ENCODE measurements at places on chromosomes 5 and 9. TPM values are rescaled to one million over a fixed set of nuclear protein-coding genes. Genes with fewer than 3 reads are reported as not detected.

- peak; percentile 11 for DNase-seq
- H3K27me3 ChIP-seq = no peaks in the 10 kb centered on the region
- no peak overlapping the region for H3K4me3 ChIP-seq
Observed at GRCh38 chr9:17810728-17811571, 232.1 kb downstream of the SH3GL2 start.

DNA sequence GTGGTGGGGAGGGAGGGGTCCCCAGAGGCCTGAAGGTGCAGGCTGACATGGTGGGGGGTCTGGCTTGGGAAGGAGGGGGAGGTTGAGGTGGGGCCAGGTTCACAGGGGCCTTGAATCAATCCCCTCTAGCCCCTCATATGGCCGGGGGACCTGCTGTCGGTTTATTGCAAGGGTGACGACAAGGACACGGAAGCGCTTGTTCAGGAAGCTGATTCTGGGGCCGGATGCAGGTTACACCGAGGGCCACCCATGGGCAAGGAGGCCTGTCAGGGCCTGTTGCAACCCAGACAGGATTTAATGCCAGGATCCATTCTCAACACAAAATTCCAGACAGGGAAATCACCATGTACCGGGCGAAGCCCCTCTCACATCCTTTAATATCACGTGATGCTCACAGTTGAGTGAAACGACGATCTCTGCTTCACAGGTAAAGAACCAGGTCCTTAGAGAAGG, 41.6 kb upstream of the SYNPO start:
- H3K27me3 ChIP-seq = no peaks in the 10 kb centered on the region
- no peak for DNase-seq
- no peaks in the 10 kb centered on the region for H3K4me1 ChIP-seq
- H3K36me3 ChIP-seq = no peaks in the 10 kb centered on the region
- no peak overlapping the region for H3K4me3 ChIP-seq

- no peaks in the 10 kb centered on the region for H3K27me3 ChIP-seq
- peaks cover 13% of the 10 kb centered on the region for H3K4me1 ChIP-seq
- 0 out of 2 replicates have a peak, but pooled peaks cover 4% of the 10 kb centered on the region for H3K36me3 ChIP-seq
- DNase-seq = no peak
- no peak overlapping the region for H3K4me3 ChIP-seq
- no peak overlapping the region for H3K27ac ChIP-seq
Observed at GRCh38 chr9:88481933-88482332, 53.0 kb upstream of the NXNL2 start.

KCTD16 gene
- 0.33 TPM for total RNA-seq

GRCh38 chr5:42495914-42496313, 72.7 kb downstream of the GHR start:
- no peak overlapping the region for H3K4me3 ChIP-seq
- H3K36me3 ChIP-seq = no peaks in the 10 kb centered on the region
- H3K4me1 ChIP-seq = no peaks in the 10 kb centered on the region
- H3K27me3 ChIP-seq = no peaks in the 10 kb centered on the region
- H3K27ac ChIP-seq = no peak overlapping the region
- DNase-seq = peak; percentile 33

ARID3C gene
- not detected for total RNA-seq

- no peaks in the 10 kb centered on the region for H3K36me3 ChIP-seq
- H3K27me3 ChIP-seq = no peaks in the 10 kb centered on the region
- H3K4me1 ChIP-seq = peaks cover 44% of the 10 kb centered on the region
- DNase-seq = no peak
Observed at GRCh38 chr5:170097934-170098333, 7.8 kb upstream of the FOXI1 start.

BARHL1 gene
- not detected for total RNA-seq

DNA sequence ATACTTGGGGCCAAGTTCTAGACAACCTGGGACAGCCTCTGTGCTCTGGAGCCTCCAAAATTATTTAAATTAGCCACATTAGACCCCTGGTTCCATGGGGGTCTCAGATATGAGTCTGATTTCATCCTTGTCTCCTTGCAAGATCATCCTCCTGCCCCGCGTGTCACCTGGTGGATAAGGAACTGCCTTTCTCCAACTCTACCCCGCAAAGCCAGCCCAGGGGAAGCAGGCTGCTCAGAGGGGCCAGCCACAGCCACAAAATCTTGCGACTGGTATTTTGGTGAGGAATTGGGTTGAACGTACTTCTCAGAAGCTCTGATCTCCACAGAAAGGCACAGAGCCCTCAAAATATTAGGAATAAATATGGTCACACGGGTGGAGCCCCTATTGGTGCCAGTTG, 101.2 kb downstream of the AK8 start:
- no peaks in the 10 kb centered on the region for H3K36me3 ChIP-seq
- no peak overlapping the region for H3K27ac ChIP-seq
- DNase-seq = no peak
- no peaks in the 10 kb centered on the region for H3K4me1 ChIP-seq
- H3K4me3 ChIP-seq = no peak overlapping the region

GRCh38 chr5:78232163-78232562, 62.3 kb downstream of the AP3B1 start:
- H3K4me3 ChIP-seq = no peak overlapping the region
- DNase-seq = no peak
- H3K4me1 ChIP-seq = no peaks in the 10 kb centered on the region
- no peak overlapping the region for H3K27ac ChIP-seq

GRCh38 chr9:7862170-7862569, 62.6 kb upstream of the DMAC1 start:
- no peaks in the 10 kb centered on the region for H3K36me3 ChIP-seq
- no peaks in the 10 kb centered on the region for H3K27me3 ChIP-seq
- DNase-seq = no peak
- H3K4me3 ChIP-seq = no peak overlapping the region
- no peaks in the 10 kb centered on the region for H3K4me1 ChIP-seq
- no peak overlapping the region for H3K27ac ChIP-seq

- peak; percentile 89 for DNase-seq
- H3K27me3 ChIP-seq = no peaks in the 10 kb centered on the region
- no peak overlapping the region for H3K4me3 ChIP-seq
- H3K4me1 ChIP-seq = peaks cover 14% of the 10 kb centered on the region
- H3K27ac ChIP-seq = no peak overlapping the region
Observed at GRCh38 chr5:9653811-9654210, 23.7 kb upstream of the TAS2R1 start.

DNA sequence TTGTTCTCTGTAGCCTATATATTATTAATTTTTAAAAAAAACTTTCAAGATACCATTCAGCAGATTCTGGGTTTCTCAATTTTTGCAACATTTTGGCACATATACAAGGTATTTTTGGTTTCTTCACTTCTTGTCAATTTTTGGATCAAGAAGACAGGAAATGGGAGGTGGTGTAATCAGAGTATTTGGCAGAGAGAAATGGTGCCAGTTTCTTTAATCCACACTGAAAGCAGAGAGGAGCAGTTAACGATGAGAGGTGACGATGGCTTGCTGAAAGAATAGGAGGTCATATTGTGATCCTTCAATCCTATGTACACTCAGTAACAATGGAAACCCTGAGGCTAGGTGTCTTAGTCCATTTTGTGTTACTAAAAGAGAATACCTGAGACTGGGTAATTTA, 16.4 kb downstream of the NNT start:
- no peak overlapping the region for H3K27ac ChIP-seq
- no peak overlapping the region for H3K4me3 ChIP-seq
- no peak for DNase-seq
- no peaks in the 10 kb centered on the region for H3K4me1 ChIP-seq
- no peaks in the 10 kb centered on the region for H3K36me3 ChIP-seq

DNA sequence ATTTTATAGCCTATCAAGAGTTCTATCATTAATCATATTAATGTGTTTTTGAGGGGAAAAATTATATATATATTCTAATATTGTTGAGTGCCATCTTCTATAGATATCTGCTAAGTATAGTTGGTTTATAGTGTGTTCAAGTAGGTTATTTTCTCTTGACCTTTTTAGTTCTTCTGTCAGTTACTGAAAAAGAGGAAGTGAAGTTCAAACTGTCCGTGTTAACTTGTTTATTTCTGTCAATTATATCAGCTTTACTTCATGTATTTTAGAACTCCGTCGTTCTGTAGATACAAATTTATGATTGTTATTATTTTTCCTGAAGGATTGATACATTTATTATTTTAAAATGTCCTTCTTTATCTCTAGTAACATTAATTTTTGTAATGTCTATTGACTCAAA, 1209.1 kb downstream of the CDH12 start:
- no peak for DNase-seq
- no peaks in the 10 kb centered on the region for H3K36me3 ChIP-seq
- no peaks in the 10 kb centered on the region for H3K27me3 ChIP-seq
- no peak overlapping the region for H3K27ac ChIP-seq

ALDH1B1 gene
- total RNA-seq = 18.9 TPM

GRCh38 chr9:121499177-121499426, 542 bp downstream of the GGTA1 start:
- peaks cover 43% of the 10 kb centered on the region for H3K27me3 ChIP-seq
- no peaks in the 10 kb centered on the region for H3K36me3 ChIP-seq
- DNase-seq = no peak
- H3K27ac ChIP-seq = no peak overlapping the region

DNA sequence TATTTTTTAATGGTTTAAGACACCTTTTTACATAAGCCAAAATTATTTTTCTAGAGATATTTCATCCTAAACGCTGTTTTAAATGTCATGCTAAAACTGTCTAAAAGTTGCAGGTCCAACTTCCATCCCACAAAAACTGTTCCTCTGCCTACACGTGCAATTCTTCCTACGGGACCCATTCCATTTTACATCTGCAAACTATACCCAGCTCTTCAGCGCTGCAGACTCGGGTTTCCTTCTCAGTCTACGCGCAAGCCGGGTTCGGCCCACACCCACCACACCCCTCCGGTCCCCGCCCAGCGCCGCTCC, 8.7 kb downstream of the RANBP6 start:
- 0 out of 2 replicates have a peak, but pooled peaks cover 7% of the 10 kb centered on the region for H3K36me3 ChIP-seq
- peaks cover 8% of the 10 kb centered on the region for H3K4me1 ChIP-seq
- no peak overlapping the region for H3K27ac ChIP-seq
- H3K27me3 ChIP-seq = no peaks in the 10 kb centered on the region

- no peak for DNase-seq
- no peaks in the 10 kb centered on the region for H3K36me3 ChIP-seq
- H3K27ac ChIP-seq = no peak overlapping the region
- H3K27me3 ChIP-seq = no peaks in the 10 kb centered on the region
Observed at GRCh38 chr9:98342820-98343210, 87.4 kb upstream of the TBC1D2 start.

GRCh38 chr5:1093361-1093760, 18.5 kb downstream of the SLC12A7 start:
- H3K27ac ChIP-seq = no peak overlapping the region
- DNase-seq = no peak
- peaks cover 3% of the 10 kb centered on the region for H3K36me3 ChIP-seq
- no peaks in the 10 kb centered on the region for H3K27me3 ChIP-seq

AIF1L gene
- total RNA-seq = 85.2 TPM

Measured in PC-9 (cell line).